ENCODE measurements at places on chromosomes 7 and 10. TPM values are rescaled to one million over a fixed set of nuclear protein-coding genes. Genes with fewer than 3 reads are reported as not detected.

Gene EPHA1
- total RNA-seq = 0.29 TPM

Gene FFAR4
- 0.30 TPM for total RNA-seq

Gene CTBP2
- 112 TPM for total RNA-seq

Gene NXPH1
- total RNA-seq = not detected

Gene GIMAP1
- total RNA-seq = not detected

Gene SEMA3D
- 0.03 TPM for total RNA-seq

Gene SFTPA1
- total RNA-seq = not detected

Gene PON3
- total RNA-seq = 31.0 TPM

Gene OR6V1
- not detected for total RNA-seq

Gene KIAA1549
- total RNA-seq = 6.2 TPM

Gene SPDYE2B
- total RNA-seq = not detected

Gene ZNF727
- total RNA-seq = not detected

Gene CCDC6
- 27.8 TPM for total RNA-seq

Gene FAM237B
- not detected for total RNA-seq

Gene CC2D2B
- total RNA-seq = not detected

Gene FKBP6
- not detected for total RNA-seq

Gene VPS41
- total RNA-seq = 23.0 TPM

Gene AKR1C4
- total RNA-seq = 0.24 TPM

Gene INA
- 23.3 TPM for total RNA-seq

Gene C1QL3
- total RNA-seq = not detected

Gene OPN1SW
- total RNA-seq = not detected

Gene CD36
- total RNA-seq = 0.08 TPM

Gene PROSER2
- 41.8 TPM for total RNA-seq

Measured in A549 treated with GW870086 at 1 μM for 4 hours (cell line).